Peyer's patch (tissue), 4 donors: ENCODE measurements at places on chromosomes 6 and 20.

GRCh38 chr6:161079566-161080262 lies 88.1 kb downstream of the MAP3K4 start:
- no peaks in the 10 kb centered on the region for H3K4me1 ChIP-seq
- H3K27ac ChIP-seq, result no peak overlapping the region
- H3K36me3 ChIP-seq, result peaks cover 74% of the 10 kb centered on the region

- H3K27me3 ChIP-seq, result no peaks in the 10 kb centered on the region
- H3K4me3 ChIP-seq, result no peak overlapping the region
- H3K27ac ChIP-seq, result no peak overlapping the region
- no peaks in the 10 kb centered on the region for H3K4me1 ChIP-seq
Measured at GRCh38 chr20:33162313-33162712, 5.6 kb upstream of the BPIFA2 start.

GRCh38 chr20:4112481-4113421 lies 97.4 kb upstream of the RNF24 start:
- H3K27ac ChIP-seq, result no peak overlapping the region
- H3K4me3 ChIP-seq, result no peak overlapping the region

- H3K4me3 ChIP-seq, result no peak overlapping the region
- H3K4me1 ChIP-seq, result no peaks in the 10 kb centered on the region
- H3K36me3 ChIP-seq, result no peaks in the 10 kb centered on the region
- no peak overlapping the region for H3K27ac ChIP-seq
- DNase-seq, result no peak
Measured at GRCh38 chr6:94184666-94185464, 765.5 kb upstream of the EPHA7 start.

DNA sequence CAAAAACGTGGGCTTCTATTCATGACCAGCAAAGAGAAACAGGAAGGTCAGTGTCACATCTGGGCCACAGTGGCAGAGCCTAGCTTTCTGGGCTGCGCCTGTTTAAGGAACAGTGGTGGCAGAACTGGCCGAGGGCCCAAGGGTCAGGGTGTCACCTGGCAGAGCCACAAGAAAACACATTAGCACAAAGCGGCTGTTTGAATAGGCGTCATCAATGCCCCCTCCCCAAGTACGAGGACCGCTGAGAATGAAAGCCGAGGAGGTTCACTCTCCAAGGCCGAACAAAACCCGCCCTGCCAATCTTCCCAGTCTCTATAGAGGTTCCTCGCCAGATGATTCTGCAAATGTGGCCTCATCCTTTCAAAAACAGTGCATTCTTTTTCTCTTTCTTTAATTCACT lies 125.2 kb upstream of the TRAF3IP2 start:
- peaks cover 6% of the 10 kb centered on the region for H3K4me1 ChIP-seq
- H3K4me3 ChIP-seq, result no peak overlapping the region
- H3K36me3 ChIP-seq, result no peaks in the 10 kb centered on the region
- H3K27ac ChIP-seq, result no peak overlapping the region

- no peaks in the 10 kb centered on the region for H3K4me1 ChIP-seq
- H3K4me3 ChIP-seq, result no peak overlapping the region
- peak; percentile 25 for DNase-seq
- H3K27ac ChIP-seq, result no peak overlapping the region
- H3K27me3 ChIP-seq, result no peaks in the 10 kb centered on the region
Measured at GRCh38 chr6:170201361-170201760, 89.5 kb downstream of the DLL1 start.

DNA sequence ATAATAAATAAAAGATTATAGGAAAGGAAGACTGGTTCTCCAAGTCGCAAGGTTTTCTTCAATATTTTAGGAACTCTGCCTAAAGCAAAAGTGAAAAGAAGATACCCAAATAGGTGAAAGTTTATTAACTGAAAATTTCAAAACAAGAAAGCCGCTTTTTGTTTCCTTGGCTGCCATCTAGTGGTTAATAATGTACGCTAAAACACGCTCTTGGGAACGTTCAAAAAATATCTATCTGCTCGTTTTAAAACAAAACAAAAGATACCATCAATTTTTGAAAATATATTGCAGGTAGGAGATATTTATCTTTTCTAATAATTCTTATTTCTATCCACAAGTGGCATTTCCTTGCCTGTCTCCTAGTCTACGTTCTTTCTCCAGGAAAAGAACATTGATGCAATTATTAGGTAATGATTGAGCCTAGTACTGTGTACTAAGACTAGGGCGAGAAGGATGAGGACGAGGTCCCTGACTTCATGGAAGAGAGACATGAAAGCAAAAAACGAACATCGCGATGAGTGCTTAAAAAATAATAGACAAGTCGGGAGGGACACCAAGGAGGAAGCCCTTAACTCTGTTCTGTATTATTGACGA lies 97.2 kb downstream of the SPTLC3 start:
- H3K4me3 ChIP-seq, result no peak overlapping the region
- DNase-seq, result no peak
- no peaks in the 10 kb centered on the region for H3K36me3 ChIP-seq
- no peak overlapping the region for H3K27ac ChIP-seq

GRCh38 chr6:35147026-35147425 lies 5.9 kb upstream of the TCP11 start:
- H3K27me3 ChIP-seq, result no peaks in the 10 kb centered on the region
- no peak for DNase-seq
- H3K4me1 ChIP-seq, result no peaks in the 10 kb centered on the region
- no peak overlapping the region for H3K4me3 ChIP-seq

- no peaks in the 10 kb centered on the region for H3K36me3 ChIP-seq
- no peaks in the 10 kb centered on the region for H3K4me1 ChIP-seq
- DNase-seq, result no peak
- H3K4me3 ChIP-seq, result no peak overlapping the region
- no peaks in the 10 kb centered on the region for H3K27me3 ChIP-seq
Measured at GRCh38 chr20:62524505-62524911, 48.7 kb upstream of the GATA5 start.

- peaks cover 32% of the 10 kb centered on the region for H3K36me3 ChIP-seq
- no peaks in the 10 kb centered on the region for H3K27me3 ChIP-seq
- no peak overlapping the region for H3K4me3 ChIP-seq
- no peak overlapping the region for H3K27ac ChIP-seq
- H3K4me1 ChIP-seq, result no peaks in the 10 kb centered on the region
Measured at GRCh38 chr6:57158658-57159057, 13.5 kb upstream of the BAG2 start.

- H3K27ac ChIP-seq, result peak overlapping the region; percentile 88
- H3K27me3 ChIP-seq, result no peaks in the 10 kb centered on the region
- H3K4me1 ChIP-seq, result peaks cover 9% of the 10 kb centered on the region
- DNase-seq, result peak; percentile 72
- no peak overlapping the region for H3K4me3 ChIP-seq
Measured at GRCh38 chr20:36085686-36086267, 68.8 kb upstream of the EPB41L1 start.

DNA sequence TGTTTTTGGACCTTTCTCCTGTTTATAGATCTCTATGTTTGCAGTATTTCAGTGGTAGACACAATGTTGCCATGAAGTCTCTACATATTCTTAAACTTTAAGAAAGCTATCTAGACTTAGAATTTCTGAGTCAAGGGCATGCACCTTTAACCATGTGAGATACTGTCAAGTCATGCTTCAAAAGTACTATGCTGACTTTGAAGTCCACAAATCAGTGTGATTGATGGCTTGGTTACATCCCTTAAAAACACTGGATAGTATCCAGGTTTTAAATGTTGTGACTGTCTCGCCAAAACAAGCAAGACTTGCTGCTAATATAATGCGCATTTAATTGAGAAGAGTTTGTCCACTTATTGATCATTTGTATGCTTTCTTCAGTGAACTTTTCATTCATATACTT lies 30.5 kb downstream of the ZNF334 start:
- H3K27me3 ChIP-seq, result peaks cover 3% of the 10 kb centered on the region
- H3K4me1 ChIP-seq, result no peaks in the 10 kb centered on the region
- H3K4me3 ChIP-seq, result no peak overlapping the region
- no peak for DNase-seq
- no peak overlapping the region for H3K27ac ChIP-seq

DNA sequence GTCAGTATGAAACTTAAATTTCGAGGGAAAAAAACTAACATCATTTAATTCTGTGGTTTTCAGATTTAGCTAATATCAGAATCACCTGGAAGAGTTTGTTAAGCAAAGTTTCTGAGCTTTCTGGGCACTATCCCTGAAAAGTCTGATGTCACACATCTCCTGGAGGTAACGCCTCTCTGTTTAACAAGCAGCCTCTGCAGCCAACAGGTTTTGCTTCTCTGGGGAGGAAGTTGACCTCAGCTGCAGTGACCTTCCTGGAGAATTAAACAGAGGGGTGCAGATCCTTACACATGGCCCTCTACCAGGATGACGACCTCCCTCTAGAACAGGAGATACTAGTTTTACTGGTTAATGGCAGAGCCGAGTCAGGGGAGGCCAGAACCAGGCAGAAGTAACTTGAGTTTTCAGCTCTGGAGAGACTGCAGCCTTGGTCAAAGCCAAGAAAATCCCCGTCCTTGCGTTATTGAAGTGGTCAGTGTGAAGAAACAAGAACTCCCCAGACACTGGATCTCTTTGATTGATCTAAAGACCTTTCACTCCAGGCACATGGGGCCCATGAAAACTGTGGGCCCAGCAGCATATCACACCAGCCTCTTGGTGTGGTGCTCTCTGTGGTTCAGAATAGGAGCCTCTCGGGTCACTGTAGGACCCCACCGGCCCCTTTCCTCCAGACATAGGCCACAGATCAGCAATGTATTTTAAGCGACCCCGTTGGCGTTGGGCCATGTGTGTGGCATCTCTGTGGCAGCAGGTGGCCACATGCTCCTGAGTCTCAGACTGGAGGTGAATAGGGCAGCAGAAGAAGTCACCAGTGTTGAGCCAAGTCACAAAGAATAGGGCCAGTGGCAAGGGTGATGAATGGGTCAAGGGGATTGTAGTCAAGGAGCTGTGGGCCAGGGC lies 33.4 kb upstream of the CCR6 start:
- no peak overlapping the region for H3K27ac ChIP-seq
- no peaks in the 10 kb centered on the region for H3K36me3 ChIP-seq
- no peak overlapping the region for H3K4me3 ChIP-seq
- H3K27me3 ChIP-seq, result no peaks in the 10 kb centered on the region
- peaks cover 11% of the 10 kb centered on the region for H3K4me1 ChIP-seq

GRCh38 chr6:99138445-99138844 lies 190.7 kb upstream of the FBXL4 start:
- H3K27ac ChIP-seq, result no peak overlapping the region
- no peaks in the 10 kb centered on the region for H3K4me1 ChIP-seq
- H3K27me3 ChIP-seq, result no peaks in the 10 kb centered on the region
- H3K36me3 ChIP-seq, result no peaks in the 10 kb centered on the region

- no peak for DNase-seq
- H3K4me1 ChIP-seq, result no peaks in the 10 kb centered on the region
- no peaks in the 10 kb centered on the region for H3K36me3 ChIP-seq
- H3K27ac ChIP-seq, result no peak overlapping the region
- no peak overlapping the region for H3K4me3 ChIP-seq
Measured at GRCh38 chr20:41482647-41483552, 116.3 kb upstream of the EMILIN3 start.

DNA sequence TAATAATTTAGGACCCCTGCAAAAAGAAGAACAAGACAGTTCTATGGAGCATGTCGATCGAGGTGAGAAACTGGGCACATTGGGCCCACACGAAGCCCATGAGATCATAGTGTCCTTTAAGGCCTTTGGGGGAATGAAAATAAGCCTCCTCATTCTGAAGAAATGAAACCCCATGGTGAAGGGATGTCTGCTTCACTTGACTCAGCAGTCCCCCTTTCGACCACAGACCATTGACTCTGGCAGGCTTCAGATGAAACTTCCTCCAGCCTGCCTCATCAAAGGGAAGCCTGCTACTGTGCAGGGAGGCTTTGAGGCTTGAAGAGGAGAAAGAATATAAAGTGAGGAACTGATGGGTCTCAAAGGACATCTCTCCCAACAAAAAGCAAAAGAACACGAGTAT lies 144.2 kb upstream of the FBXL4 start:
- no peaks in the 10 kb centered on the region for H3K4me1 ChIP-seq
- no peak overlapping the region for H3K27ac ChIP-seq
- H3K27me3 ChIP-seq, result no peaks in the 10 kb centered on the region
- H3K36me3 ChIP-seq, result no peaks in the 10 kb centered on the region

DNA sequence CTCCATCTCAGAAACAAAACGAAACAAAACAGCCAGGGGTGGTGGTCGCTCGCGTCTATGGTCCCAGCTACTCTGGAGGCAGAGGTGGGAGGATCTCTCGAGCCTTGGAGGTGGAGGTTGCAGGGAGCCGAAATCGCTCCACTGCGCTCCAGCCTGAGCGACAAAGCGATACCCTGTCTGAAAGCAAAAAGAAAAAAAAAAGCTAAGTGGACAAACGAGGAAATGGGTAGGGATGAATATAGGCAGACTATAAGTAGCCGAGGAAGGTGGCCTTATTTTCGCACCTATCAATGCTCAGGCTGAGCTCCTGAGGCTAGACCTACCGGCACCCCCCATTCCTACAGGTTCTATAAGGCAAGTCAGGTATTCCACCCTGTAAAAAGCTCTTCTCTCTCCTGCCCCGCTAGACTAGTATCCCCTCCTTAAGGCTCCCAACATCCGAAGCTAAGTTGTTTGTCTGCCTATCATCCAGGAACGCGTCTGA lies 650 bp upstream of the CASP8AP2 start:
- H3K27me3 ChIP-seq, result no peaks in the 10 kb centered on the region
- H3K27ac ChIP-seq, result peak overlapping the region; percentile 87
- H3K4me1 ChIP-seq, result peaks cover 7% of the 10 kb centered on the region
- H3K36me3 ChIP-seq, result peaks cover 9% of the 10 kb centered on the region

GRCh38 chr6:11341867-11342266 lies 109.4 kb upstream of the NEDD9 start:
- H3K27me3 ChIP-seq, result no peaks in the 10 kb centered on the region
- DNase-seq, result no peak
- no peaks in the 10 kb centered on the region for H3K4me1 ChIP-seq
- no peak overlapping the region for H3K27ac ChIP-seq
- no peak overlapping the region for H3K4me3 ChIP-seq

GRCh38 chr6:159464816-159465215 lies 228.2 kb downstream of the SOD2 start:
- DNase-seq, result no peak
- no peaks in the 10 kb centered on the region for H3K27me3 ChIP-seq
- H3K4me1 ChIP-seq, result no peaks in the 10 kb centered on the region
- H3K36me3 ChIP-seq, result no peaks in the 10 kb centered on the region

DNA sequence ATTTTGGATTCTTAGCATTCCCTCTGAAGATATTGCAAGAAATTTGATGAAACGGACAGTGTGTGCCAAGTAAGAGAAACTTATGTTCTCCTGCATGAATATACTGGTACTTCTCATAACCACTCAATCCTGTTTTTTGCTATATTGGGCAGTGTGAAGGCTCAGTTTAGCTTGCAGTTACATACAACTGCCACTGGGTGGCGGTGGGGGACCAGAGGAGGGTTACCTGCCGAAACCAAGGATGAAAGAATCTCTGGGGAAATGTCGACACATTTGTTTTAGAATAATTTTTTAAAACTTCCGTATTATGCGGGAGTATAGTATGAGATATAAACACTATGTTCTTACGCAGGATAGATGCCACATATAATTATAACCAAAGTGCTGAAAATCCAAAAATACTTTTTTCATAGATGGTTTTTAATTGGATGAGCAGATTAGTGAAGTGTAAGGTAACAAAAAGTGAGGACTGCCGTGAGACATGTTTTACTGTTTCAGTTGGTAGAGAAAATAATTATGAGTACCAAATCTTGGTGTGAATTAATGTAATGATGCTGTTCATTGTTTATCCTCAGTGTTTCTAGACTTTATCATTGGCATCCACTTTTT lies 9.7 kb downstream of the TRMT11 start:
- no peak overlapping the region for H3K27ac ChIP-seq
- no peak overlapping the region for H3K4me3 ChIP-seq
- no peaks in the 10 kb centered on the region for H3K27me3 ChIP-seq
- peaks cover 31% of the 10 kb centered on the region for H3K36me3 ChIP-seq
- peak; percentile 72 for DNase-seq

- H3K4me3 ChIP-seq, result no peak overlapping the region
- H3K27ac ChIP-seq, result peak overlapping the region; percentile 44
- no peaks in the 10 kb centered on the region for H3K4me1 ChIP-seq
- no peaks in the 10 kb centered on the region for H3K27me3 ChIP-seq
Measured at GRCh38 chr20:4136078-4136966, 121.0 kb upstream of the RNF24 start.
